NCI-H187 treated with DMSO at 0.1 percent for 48 hours (cell line): ENCODE measurements at places on chromosomes 5 and 9.

GRCh38 chr5:156654444-156654843 lies 195.7 kb upstream of the PPP1R2B start:
- DNase-seq = no peak

- no peak for DNase-seq
These were observed 50.1 kb downstream of the LIFR start for GRCh38 chr5:38506302-38506701.

- DNase-seq = no peak
These were observed 21.5 kb upstream of the MYO10 start for GRCh38 chr5:16957304-16958196.

- DNase-seq = no peak
These were observed 84.3 kb upstream of the ACTBL2 start for GRCh38 chr5:57566914-57567313.

- DNase-seq = no peak
These were observed 535 bp downstream of the DOLPP1 start for GRCh38 chr9:129081388-129081904.

GRCh38 chr5:163880302-163880701 lies 374.9 kb downstream of the MAT2B start:
- DNase-seq = no peak

DNA sequence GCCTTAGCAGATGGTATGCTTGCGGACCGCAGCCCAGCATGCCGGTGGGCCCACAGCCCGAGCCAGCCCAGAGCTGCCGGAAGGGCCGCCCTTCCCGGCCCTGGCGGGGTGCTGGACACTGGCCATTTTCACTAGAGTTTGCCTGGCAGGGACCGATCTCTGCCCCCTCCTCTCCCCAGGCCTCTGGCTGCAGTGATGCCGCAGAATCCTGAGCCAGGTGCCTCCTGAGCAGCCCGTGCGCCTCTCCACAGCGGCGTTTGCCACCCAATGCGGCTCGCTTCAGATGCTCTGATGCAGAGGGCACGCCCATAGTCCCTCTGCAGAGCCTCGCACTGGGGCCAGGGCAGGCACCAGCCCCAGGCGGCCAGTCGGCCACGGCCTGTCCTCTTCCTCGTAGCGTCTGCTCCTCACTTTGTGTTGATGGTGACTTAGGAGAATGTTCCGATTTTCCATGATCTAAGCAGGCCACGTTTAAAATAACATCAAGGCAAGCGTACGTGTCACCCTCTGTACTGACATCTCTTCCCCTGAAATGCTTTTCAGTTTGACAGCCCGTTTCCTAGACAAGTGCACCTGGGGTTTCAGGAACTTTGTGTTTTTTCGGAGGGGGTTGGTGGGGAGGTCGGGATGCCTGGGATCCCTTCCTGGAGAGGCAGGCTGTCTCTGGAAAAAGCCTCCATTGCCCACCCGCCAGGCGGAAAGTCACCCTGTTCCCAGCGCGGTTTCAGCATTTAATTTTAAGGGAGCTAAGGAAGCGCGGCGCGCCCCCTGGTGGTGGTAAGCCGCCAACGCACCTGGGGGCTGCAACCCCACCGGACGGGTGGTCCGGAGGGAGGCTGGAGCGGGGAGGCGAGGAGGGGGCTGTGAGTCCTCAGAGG lies 29.8 kb upstream of the HMCN2 start:
- DNase-seq = no peak

DNA sequence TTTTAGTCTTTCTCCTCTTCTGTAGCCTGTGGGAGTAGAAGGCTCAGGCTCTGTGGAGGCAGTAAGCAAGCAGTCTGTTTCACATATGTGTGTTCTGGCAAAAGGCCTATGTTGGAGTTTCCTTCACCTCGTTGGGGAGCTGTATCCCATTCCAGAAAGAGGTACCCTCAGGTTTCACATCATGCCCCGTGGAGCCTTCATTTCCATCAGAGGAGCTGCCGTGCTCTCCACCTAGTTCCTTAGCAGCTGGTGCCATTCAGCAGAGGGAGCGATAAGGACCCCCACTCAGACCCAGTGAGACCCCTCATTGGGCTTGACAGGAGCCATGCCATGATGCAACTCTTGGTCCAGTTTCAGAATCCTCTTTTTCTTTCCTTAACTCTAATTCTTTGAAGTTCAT lies 50.6 kb upstream of the ANGPTL2 start:
- no peak for DNase-seq

- DNase-seq = no peak
These were observed 151.8 kb downstream of the ARSB start for GRCh38 chr5:78833284-78833683.

DNA sequence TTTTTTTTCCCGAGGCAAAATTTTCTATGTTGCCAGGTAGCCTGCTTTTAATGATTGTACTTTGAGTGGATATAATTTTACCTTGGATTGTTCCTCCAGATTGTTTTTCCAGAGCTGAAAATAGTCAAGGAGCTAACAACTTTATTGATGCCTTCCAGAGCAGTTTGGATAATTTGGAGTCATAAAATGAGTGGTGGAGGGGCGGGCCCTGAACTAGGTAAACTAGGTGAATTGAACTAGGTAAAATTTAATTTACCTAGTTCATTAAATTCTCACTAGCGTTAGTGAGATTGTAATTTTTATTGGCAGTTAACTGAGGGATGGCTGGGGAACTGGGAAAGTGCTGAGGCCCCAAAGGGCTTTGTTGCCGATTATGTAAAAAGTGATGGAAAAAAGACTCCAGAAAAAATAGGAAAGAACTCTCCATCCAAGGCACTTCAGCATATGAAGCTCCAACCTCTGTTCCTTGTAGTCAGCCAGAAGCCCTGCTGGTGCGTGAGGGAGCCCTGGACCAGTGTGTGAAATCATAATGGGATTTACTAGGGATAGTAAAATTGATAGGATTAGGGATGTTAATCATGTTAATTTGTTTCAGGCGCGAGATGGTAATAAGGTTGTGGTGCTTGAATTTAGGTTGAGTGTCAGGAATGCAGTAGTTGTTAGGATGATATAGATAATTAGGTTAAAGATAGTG lies 1.7 kb downstream of the DNAJC25 start:
- DNase-seq = no peak

GRCh38 chr5:127867022-127867783 lies 164.0 kb downstream of the CCDC192 start:
- no peak for DNase-seq

DNA sequence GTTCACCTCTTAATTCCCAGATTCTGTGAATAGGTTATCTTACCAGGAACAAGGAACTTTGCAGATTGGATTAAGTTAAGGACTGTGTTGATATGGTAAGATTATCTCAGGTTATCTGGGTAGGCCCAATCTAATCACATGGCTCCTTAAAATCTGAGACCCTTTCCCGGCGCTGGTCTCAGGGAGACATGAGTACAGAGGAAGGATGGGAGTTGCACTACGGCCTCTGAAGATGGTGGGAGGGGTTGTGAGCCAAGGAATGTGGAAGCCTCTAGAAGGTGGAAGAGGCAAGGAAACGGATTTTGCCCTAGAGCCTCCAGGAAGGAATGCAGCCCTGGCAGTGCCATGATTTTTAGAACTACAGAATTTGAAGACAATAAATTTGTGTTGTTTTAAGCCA lies 95.1 kb downstream of the AK8 start:
- no peak for DNase-seq

DNA sequence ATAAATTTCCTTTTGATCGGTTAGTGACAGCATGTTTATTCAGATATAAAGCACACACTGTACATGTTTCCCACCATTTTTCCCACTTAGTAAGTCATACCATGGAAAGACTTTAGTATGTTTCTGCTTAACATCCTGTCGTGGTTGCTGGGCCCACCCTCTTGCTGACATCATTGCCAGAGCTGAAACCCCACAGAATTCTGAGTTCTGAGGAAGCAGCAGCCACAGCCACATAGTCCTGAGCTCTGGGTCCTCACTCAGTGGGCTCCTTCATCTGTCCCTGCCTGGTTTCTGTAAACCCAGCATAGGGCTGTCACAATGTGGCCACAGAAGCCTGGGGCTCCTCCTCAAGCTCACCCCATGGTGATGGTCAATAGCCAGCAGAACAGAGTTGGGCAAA lies 441.5 kb downstream of the ENC1 start:
- no peak for DNase-seq

GRCh38 chr9:34566972-34567371 lies 22.6 kb downstream of the CNTFR start:
- no peak for DNase-seq

DNA sequence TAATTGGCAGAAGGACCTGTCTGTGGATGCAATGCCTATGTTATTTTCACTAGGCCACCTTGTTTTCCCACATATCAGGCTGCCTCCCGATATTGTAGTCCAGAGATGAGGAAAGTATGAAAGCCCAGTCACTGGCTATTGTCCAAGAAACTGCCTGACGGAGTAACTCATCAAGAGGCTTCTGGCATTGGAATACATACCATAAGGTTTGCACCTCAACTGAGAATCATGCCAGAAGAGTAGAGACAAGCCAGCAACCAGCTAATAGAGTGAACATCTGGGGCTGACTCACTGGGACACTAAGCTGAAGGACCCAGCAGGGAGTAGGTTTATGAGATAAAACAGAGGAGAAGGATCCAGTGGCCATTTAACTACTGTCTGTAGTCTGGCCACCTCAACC lies 137.2 kb upstream of the FST start:
- DNase-seq = no peak

DNA sequence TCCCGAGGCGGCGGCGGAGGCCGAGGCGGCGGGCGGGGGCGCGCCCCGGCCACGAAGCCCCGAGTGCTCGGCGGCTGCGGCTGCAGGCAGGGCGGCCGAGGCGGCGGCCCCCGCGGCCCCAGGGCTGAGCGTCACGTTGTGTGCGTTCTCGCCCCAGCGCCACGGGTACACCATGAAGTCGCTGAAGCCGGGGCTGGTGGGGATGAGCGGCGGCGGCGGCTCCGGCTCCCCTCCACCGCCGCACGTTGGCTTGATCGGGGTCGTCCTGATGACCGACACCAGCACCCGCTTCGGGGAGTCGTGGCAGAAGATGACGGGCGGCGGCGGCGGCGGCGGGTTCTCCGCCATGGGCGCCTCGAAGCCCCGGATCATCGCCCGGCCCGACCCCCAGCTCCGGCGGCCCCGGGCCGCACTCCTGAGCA lies 498 bp downstream of the ZNF367 start:
- DNase-seq = no peak

DNA sequence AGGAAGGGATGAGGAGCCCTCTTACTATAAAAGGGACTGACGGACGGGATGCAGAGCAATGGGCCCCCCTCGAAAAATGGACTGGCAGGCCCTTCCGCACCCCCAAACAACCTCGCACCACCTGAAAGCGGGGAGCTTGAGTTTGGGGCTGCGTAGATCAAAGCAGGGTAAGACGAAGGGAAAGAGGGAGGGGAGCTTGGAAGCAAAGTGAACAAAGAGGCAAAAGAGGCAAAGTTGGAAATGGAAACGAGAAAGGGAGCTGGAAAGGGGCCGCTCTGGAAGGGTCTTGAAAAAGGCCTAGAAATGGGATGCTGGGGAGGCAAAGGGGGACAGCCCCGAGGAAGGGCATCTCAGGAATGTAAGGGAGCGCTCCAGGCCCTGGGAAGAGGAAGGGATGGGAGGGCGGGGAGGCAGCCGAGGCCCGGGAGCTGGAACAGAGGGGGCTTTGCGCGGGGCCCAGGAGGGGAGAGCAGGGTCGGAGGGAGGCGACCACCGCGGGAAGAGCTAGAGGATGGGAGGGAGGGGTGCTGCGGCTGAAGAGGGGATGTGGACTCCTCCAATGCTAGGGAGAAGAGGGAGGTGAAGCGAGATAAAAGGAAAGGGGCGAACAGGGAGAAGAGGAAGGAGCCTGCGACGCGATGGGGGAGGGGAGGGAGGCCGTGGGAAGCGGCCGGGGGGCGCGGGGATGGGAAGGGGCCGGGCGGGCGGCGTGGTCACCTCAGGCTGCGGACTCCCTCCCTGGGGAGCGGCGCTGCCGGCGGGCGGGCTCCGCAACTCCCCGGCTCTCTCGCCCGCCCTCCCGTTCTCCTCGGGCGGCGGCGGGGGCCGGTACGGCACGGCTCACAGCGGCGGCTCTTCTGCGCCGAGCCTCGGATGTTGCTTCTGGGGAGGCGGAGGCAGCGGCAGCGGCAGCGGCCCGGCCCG lies 577 bp downstream of the RNF145 start:
- no peak for DNase-seq

GRCh38 chr9:115525111-115526058 lies 407.4 kb upstream of the TNC start:
- no peak for DNase-seq

GRCh38 chr9:1707291-1707690 lies 307.9 kb upstream of the SMARCA2 start:
- DNase-seq = peak; percentile 29

GRCh38 chr5:135373736-135374515 lies 25.1 kb downstream of the MACROH2A1 start:
- no peak for DNase-seq

GRCh38 chr9:106798016-106798799 lies 64.8 kb upstream of the ZNF462 start:
- no peak for DNase-seq

- DNase-seq = no peak
These were observed 33.8 kb upstream of the RPL26L1 start for GRCh38 chr5:172925336-172925948.

- no peak for DNase-seq
These were observed 11.6 kb upstream of the CLTB start for GRCh38 chr5:176427971-176428370.

DNA sequence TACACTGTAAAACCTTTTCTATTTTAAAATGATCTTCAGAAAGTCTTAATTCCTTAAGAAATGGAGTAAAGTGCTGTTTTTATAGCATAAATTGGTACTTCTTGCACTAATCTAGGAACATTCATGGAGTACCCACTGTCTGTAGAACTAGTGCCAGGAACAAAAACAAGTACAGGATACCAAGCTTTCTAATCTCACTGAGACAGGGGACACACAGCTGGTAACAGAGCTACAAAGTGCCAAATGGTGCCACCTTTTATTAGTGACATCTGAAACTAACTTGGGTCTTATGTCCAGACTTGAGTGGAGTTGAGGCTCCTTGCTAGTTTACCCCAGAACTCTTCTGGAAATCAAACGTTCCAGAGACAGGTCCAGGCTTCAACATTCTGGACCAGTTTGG lies 57.9 kb downstream of the RNF130 start:
- no peak for DNase-seq

- DNase-seq = no peak
These were observed 1.5 kb downstream of the PIP5K1B start for GRCh38 chr9:68706363-68707201.

DNA sequence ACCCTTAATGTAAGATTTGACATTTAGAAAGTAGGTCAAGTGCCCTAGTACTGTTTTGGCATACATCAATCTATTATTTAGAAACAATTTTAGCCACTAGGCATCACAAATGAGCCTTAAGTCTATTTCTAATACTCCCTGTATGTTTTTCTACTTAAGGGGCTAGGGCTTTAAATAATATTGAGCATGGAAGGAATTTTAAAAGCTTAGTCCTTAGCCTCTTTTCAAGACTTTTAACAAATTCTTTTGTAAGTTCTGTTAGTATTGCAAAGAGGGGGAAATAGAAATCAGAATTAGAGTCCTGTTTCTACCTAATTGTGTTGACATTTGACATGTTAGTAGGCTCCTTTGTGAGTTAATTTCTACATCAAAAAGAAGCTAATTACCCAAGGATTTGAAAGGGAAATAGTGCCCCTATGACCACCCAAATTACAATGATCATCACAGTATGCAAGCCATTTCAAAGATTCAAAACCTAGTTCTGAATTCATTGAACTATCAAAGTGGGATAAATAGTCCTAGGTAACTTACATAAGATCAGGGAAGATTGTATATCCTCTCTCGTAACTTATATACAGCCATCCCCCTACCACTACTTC lies 647.8 kb upstream of the ACO1 start:
- no peak for DNase-seq

GRCh38 chr9:93827545-93828330 lies 127.4 kb downstream of the BARX1 start:
- no peak for DNase-seq
